ENCODE measurements at places on chromosomes 11 and 22.

DNA sequence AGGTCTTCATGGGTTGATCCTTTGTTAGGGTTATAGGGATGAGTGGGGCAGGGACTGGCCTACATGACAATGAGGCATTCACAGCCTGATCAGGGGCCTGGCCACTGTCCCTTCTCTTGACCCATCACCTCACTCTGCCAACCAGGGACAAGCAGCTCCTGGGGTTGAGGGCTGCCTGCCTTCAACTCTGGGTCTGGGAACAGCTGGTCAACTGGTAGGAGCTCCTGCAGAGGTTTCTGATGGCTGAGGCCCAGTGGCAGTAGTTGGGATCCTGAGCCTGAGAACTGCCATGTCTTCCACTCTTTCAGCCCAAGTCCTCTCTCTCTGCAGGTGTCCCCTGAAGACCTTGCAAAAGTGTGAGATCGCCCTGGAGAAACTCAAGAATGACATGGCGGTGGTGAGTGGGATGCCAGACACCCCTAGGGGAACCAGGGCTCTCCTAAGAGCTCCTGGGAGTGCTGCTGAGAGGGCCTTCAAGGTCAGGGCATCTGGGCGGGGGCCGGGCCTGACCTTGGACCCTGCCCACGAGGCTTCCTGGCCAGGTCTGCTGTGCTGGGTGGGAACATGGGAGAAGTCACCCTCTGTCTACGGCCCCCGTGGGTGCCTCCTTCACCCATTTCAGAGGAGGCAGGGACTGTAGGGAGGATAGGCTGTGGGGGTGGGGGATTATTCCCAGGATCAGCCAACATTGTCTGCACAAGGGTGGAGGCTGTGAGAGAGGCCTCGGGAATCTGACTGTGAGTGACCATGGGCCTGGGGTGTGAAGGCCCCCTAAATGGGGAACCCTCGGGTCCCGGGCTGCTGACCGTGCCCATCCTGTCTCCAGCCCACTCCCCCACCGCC lies 76.8 kb downstream of the MED15 start:
- DNase-seq: no peak

GRCh38 chr11:995044-995751 lies 41.3 kb downstream of the MUC6 start:
- no peak for DNase-seq

- no peak for DNase-seq
Observed at GRCh38 chr11:77054084-77054483, 12.7 kb upstream of the CAPN5 start.

GRCh38 chr11:19447150-19447566 lies 206.4 kb upstream of the E2F8 start:
- no peak for DNase-seq

DNA sequence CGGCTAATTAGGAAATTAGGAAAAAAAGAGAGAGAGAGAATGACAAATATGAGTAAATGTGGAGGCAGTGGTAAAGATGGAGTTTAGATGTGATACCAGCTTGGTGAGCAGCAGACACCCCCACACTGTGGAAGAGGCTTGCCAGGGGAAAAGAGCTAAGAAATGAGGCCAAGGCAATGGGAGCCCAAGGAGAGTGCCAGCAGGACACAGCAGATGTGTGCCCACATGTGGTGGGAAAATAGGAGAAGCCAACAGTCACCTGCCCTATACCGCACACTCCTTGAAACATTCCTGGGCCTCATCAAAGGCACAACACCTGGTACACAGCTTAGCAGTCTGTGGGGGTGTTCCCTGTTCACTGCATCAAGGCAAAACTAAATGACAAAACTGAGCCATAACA lies 104.9 kb downstream of the FAM76B start:
- DNase-seq: no peak

- DNase-seq: no peak
Observed at GRCh38 chr11:79564288-79564925, 123.6 kb upstream of the TENM4 start.

GRCh38 chr11:60838132-60838531 lies 3.8 kb upstream of the CCDC86 start:
- no peak for DNase-seq

GRCh38 chr11:10990160-10990559 lies 132.3 kb upstream of the ZBED5 start:
- DNase-seq: no peak

DNA sequence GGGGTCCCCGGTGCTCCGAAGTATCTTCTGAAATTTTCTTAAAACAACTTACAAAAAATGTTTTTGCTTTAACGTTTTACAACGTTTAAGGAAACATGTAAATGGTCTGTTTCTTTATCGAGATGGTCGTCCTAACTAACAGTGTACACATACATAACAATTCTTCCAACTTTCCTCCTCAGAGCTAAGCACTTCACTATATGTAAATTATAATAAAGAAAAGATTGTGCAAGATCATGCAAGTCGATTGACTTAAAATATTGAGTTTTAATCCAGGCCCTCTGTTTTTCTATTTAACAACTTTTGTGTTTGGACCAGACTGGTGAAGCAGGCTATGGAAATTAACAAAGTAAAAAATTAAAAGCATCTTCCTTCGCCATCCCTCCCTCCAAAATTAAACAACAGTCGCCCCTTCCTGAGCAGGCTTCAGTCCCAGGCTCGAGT lies 4.9 kb downstream of the ALX4 start:
- DNase-seq: no peak

- DNase-seq: no peak
Observed at GRCh38 chr11:94664346-94664745, 97.2 kb downstream of the PIWIL4 start.

GRCh38 chr22:27836181-27836580 lies 34.6 kb upstream of the MN1 start:
- DNase-seq: no peak

DNA sequence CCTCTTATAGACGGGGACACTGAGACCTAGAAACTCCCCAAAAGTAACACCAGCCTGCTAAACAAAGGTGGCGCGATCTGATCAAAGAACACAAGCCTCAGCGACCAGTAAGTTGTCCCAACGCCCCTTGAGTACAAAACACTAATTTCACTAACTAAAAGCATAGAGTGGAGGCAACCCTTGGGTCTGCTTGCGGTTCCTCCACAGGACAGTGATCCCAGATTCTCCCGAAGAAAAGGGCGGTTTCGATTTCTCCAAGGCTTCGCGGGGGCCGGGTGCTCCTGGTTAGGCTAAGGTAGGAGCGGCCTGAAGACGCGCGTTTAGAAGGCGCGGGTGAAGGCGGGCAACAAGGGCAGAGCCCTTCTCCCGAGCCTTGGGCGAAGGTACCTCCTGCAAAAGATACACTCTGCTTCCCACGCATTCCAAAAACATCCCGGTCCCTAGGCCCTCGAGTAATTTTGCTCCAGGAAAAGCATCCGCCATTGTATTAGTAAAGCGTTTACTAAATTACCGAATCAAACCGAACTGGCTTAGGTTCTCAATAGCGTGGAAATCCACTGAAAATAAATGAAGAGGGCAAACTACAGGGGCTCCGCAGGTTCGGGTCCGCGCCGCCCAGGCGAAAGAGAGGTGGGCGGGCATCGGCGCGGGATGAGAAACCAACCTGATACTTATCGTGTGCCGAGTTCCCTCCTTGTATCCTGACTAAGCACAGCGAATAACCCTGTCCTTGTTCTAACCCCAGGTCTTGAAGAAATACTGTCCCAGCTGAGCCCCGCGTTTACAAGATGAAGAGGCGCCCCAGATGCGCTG lies 2.0 kb downstream of the WT1 start:
- no peak for DNase-seq

DNA sequence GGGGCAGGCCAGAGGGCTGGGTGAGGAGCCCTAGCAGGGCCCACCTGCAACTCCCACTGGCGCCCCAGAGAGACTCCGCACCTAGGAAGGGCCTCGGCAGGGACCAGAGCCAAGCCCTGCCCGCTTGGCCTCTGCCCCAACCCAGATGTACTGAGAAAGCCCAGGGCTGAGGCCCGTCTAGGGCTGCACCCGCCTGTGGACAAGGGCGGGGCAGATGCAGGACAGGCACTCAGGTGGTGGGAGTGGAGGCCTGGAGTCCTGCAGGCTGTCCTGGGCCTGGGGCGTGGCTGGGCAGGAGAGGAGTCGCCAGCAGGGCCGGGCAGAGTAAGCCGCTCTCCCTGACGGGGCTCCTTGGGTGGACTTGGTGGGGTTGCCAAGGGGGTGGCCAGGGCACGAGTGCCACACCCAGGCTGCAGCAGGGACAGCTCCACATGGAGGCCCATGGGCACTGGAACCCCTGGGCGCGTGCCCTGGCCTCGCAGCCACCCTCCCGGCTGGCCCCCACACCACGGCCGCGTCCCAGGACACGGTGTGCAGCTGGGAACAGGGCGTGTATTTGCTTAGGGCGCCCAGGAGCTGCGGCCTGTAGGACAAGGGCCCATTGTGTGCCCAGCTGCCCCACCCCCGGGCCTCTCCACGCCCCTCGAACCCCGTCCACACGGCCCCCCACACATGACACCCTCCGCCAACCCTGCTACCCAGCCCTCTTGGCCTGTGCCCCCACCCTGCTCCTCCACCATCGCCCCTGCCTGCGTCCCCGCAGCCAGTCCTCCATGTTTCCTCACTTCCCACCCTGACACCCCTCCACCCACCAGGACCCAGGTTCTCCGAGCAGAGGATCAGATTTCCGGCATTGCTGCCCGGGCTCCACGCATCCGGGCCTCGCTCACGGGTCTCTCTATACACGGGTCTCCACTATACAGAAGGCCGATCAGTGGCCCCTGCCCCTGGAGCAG lies 11.3 kb upstream of the PIM3 start:
- no peak for DNase-seq

- no peak for DNase-seq
Observed at GRCh38 chr11:12784445-12784844, 110.2 kb downstream of the TEAD1 start.

- no peak for DNase-seq
Observed at GRCh38 chr22:28379951-28380350, 299.7 kb downstream of the TTC28 start.

DNA sequence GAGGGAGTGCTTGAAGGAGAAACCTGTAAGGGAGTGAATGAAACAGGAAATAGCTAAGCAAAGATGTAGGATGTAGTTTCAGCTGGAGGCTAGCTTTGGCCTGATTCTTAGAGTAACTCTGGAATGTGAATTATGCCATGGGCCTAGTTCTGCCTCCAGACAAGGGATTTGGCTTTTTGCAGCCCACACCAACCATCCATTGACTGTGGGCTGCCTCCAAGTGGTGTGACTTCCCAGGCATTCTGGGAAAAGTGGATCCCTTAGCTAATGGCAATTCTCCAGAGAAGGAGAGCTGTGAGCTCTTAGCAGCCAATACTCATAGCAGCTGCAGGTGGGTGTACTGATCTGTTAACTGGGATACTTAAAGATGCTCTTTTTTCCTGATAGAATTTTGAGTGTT lies 2.0 kb upstream of the OR9I1 start:
- no peak for DNase-seq

- DNase-seq: no peak
Observed at GRCh38 chr11:48122246-48122645, 94.4 kb upstream of the OR4B1 start.

DNA sequence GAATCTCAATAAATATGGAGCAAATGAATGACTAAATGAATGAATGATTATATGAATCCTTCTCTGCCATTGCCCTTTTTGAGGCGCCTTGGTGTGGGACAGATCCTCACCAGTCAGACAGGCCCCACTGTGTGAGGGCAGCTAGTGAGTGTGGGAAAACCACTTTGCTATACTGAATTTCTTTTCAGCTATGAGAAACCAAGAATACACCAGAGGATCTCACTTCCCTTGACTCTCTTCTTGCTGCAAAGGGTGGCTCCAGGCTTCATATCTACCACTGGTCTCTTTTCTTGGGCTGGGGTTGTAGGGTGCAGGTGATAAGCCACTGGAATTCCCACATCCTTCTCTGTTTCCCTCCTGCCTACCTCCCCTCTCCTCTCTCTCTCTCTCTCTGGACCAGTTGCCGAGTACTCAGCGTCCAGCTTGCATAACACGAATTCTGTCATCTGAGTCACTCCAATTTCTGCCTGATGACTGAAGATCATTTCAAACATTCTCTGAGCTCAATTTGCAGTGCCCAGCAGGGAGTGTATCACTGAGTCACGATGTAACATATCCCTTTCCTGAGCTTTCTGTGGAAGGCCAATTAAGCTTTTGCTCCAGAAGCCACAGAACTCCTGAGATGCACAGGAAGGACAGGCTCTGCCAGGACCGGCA lies 304.3 kb upstream of the NCAM1 start:
- DNase-seq: no peak

DNA sequence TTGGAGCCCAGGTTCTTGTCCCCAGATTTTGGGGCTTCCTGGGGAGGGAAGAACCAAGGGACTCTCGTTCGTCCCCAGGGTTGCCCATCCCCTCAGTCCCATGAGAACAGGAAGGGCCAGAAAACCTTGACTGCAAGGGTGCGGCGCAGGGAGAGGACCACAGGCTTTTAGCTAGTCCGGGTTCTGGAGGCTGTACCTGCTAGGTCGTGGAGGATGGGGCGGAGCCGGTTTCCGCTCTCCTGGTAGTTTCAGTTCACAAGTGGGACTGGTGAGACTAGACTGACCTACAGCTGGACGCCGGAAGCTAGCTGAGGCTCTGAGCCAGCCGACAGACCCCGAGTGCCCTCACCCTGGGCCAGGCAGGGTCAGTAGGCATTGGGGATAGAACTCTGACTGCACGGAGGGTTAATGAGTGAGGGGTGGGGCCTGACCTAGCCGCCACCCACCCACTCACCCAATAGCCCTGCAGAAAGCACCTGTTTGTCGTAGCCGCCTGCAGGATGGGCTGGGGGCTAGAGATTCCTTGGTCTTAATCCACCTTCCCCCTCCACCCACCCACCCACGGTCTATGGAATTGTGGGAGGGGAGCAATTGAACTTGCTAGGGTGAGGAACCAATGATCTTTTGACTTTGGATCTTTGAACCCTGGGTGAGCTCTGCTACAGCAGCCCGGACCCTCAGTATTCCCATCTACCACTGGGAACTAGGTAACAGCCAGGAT lies 1.5 kb downstream of the MAFF start:
- DNase-seq: no peak

DNA sequence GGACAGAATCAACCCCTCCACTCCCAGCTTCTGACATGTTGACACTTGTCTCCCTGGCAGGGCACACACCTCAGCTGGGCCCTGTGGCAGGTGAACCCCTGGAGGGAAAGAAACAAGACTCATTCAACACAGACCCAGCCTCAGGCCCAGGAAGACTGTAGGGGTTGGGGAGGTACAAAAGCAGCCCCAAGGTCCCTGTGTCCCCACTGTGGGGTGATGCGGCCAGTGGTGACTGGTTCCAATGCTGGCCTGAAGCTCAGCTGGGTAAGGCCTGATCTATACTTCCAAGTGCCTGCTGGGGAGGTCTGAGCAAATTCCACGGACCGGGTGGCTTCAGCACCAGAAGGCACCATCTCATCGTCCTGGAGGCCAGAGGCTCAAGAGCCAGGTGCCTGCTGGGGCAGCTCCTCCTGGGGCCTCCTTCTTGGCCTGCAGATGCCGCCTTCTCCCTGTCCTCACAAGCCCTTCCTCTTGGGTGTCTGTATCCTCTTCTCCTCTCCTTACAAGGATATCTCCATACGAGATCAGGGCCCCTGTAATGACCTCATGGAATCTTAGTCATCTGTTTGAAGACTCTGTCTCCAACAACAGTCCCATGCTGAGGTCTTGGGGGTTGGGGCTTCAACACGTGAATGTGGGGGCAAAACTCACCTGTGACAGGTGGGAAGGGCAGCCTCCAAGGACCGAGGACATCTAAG lies 1492.1 kb downstream of the BRD1 start:
- DNase-seq: no peak

- DNase-seq: no peak
Observed at GRCh38 chr11:10861799-10862198, 3.9 kb upstream of the ZBED5 start.
